ENCODE measurements at places on chromosomes 2 and 18.

GRCh38 chr2:19971691-19972090 lies 18.2 kb downstream of the WDR35 start:
- no peak for DNase-seq

- no peak for DNase-seq
Observed at GRCh38 chr2:234478121-234478858, 18.6 kb downstream of the ARL4C start.

DNA sequence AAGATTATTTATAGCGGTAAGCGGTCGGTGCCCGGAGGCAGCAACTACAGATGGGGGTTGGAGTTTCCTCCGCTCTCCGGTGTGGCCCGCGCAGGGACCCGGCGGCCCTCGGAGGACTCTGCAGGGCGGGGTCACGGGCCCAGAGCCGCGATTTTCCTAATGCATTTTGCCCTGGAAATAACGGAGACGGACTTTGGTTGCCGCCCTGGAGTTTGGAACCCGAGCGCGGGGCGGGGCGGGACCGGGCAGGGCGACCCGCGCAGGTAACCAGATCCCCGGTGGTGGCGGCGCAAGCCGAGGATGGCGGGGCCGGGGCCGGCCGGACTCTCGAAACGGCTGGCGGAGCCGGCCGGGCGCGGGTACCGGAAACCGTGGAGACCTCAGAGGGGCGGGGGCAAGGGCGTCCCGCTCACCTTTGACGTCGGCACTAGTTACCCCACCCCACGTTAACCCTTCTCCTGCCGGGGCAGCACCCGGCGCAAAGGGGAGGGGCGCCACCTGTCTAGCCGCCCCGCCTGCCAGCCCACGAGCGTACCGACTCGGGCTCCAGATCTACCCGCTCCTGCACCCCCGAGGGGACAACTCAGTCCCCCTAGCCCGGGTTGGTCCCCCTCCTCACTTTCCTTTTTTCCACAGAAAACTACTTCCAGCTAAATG lies 2.9 kb downstream of the CYP26B1 start:
- no peak for DNase-seq

DNA sequence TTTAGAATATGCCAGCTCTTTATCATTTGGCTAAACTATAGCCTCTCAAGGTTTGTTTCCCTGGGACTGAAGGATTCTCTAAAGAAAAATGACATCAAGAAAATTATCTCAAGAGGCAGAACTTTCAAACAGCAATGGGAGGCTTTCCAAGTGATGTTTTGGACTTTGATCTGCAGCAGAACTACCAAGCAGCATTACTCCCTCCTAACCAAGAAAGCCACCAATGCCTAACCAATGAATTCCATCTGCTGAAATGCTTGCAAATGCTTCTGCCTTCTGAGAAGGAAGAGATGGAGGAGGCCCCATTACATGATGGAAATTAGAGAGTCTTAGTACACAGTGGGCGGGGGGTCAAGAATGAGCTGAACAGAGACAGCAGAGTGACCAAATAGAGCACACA lies 95.1 kb upstream of the SLC35G4 start:
- DNase-seq = no peak

DNA sequence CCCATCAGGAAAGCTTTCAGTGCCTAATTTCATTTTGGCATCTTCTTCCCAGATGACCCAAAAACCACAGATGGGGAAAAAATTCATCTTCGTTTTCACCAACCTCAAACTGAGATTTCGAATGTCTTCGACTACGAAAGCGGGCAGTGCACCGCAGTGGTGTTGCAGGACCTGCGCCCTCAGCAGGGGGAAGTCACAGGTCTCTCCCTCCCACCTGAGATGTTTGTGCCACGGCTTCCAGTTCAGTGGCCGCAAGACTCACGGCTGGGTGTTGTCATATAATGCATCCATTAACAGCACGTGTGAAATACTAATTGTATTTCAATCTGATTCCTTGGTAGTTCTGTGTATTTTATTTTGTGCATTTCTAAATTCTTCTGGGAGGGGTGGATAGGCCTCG lies 66.2 kb upstream of the SALL3 start:
- DNase-seq = no peak

DNA sequence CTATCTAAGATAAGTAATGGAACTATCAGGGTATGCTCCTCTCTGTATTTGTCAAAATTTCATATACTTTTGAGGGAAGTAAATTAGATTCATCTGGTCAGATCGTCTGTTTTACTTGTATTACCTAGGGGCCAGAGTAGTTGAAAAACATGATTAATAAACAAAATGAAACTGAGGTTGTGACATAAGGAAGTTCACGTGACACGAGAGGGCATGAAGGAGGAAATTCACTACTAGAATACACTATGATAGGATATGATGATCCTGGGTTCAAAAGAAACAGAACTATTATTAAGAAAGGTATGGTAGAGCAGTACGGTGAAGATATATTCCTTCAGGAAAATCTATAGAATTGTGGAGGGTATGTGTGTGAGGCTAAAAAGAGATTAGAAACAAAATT lies 58.4 kb upstream of the SPAG16 start:
- no peak for DNase-seq

Measured in HFFc6 (cell line).